ENCODE measurements at places on chromosomes 16 and 17.

DNA sequence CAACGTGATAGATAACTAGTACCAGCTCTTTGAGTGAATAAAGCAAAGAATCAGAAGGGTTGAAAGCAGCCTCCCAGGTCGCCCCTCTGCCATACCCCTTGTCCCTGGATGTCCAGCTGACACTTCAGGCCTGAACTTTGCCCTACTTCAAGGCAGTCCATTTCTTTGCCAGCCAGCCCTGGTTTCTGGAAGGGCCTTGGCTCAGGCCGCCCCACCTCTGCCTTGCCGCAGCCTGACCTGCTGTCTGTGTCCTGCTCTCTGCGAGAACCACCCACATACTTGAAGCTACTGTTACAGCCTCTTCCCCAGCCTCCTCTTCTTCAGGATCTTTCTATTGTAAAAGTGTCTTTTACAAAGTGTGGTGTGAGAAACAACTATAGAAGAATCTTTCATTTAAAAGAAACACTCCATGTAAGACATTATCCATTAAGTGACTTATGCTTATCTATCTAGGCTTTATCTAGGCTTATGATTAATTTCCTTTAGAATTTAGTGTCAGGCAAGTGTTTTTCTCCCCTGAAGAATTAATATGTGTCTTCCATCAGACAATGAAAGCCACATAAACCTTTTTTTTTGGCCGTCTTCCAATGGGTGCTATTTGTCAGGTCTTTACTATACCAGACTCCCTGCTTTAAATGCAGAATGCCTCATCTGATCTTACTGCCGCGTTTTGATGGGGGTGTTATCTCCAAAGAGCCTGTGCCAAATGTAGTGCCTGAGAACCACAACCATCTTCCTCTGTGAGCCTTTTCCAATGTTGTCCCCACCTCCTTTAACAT is 133.9 kb downstream of the SOCS1 start:
- DNase-seq = peak; percentile 54

- DNase-seq = no peak
These were observed 154.3 kb downstream of the KATNIP start for GRCh38 chr16:27704252-27704651.

DNA sequence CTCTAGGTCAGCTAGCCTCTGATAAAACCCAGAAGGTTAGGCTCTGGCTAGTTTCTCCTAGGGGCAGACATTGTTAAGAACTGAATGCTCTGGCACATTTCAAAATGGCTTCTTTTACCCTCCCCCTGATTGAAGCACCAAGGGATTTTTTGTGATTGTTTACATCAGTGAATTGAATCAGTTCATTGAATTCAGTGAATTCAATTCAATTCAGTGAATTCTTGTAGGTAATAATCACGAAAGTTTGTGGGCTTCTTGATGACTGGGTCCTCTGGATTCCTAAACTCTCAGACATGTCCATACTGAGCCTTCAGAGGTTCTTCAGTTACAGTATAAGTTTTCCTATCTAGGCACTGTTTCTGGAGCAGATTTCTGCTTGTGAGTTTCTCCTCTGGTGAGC is 135.2 kb upstream of the ELAC2 start:
- no peak for DNase-seq

DNA sequence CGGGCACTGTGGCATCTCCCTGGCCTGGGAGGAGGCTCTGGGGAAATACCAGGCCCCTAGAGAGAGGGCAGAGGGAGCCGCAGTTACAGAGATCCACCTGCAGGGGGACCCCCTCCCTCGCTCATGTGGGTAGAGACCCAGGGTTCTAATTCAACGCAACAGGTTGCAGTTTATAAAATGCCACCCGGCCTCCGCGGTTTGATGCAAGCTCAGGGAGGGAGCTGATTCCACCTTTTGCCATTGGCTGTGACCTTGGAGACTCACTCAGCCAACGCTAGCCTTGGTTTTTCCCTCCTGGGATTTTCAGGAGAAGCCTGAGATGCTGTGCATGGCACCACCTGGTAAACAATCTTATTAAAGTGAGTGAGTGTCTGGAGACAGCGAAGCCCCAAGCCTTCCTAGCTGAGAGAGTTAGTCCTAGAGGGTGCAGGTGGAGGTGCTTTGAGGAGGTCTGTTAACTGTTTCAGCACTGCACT is 12.1 kb downstream of the TTLL6 start:
- DNase-seq = peak; percentile 39

DNA sequence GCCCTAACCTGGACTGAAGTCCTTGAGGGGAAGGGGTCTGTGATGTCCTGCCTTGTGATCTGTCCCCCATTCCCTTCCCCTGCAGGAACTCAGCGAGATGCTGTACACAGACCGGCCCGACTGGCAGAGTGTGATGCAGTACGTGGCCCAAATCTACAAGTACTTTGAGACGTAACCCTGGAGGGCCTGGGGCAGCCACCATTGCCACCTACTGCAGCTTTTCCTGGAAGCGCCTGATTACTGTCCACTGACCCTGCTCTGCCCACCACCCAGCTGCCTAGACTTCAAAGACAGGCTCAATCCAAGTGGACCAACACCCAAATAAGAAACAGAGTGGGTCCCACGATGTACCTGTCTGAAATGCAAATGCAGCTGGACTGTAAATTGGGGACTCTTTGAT is 153.4 kb downstream of the LGALS9B start:
- no peak for DNase-seq

Data from NCI-H226 (cell line).